Fibroblast of villous mesenchyme (primary cell): ENCODE measurements at places on chromosomes 16 and 17. TPM values are rescaled to one million over a fixed set of nuclear protein-coding genes. Genes with fewer than 3 reads are reported as not detected.

GRCh38 chr17:69856946-69857345 lies 218.1 kb upstream of the KCNJ16 start:
- no peak for DNase-seq

DNA sequence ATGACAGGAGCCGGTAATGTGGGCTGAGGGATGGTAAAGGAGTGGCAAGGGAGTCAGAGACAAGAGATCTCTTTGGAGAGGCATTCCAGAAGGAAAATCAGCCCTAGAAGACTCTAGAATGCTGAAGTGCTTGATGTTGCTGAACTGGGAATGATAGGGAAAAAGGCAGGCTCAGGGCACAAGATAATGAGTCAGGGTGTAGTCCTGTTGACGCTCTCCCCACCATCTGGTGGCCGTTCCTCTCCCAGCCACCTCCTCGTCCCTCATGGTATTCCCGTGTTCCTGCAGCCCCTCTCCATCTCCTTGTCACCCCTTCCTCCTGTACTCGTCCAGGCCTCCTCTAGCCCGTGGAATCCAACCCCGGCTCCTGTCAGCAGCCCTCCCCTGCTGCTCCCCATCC lies 11.1 kb upstream of the ALDOA start:
- no peak for DNase-seq

DNA sequence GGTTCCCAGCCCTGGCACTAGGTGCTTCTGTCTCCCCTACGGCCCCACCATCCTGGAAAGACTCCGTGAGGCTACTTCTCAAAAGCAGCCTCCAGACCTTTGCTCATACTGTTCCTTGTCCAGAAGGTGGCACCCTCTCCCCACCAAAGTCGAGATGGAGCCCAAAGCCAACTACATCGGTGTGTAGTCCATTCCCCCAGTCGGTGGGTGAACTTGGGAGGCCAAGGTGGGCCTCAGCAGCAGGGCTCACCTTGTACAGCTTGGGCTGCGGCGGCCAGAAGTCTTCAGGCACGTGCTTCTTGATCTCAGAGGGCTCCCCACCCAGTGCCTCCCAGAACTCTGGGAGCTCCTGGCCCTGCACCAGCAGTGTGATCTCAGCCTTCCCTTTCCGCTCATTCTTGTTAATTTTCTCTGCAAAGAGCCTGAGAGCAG lies 10.2 kb downstream of the FLII start:
- DNase-seq, result peak; percentile 71

GRCh38 chr16:6266703-6267102 lies 1065.9 kb upstream of the RBFOX1 start:
- no peak for DNase-seq

DOC2B gene
- not detected in 2 replicates for total RNA-seq

CMTM2 gene
- not detected in 2 replicates for total RNA-seq

DNA sequence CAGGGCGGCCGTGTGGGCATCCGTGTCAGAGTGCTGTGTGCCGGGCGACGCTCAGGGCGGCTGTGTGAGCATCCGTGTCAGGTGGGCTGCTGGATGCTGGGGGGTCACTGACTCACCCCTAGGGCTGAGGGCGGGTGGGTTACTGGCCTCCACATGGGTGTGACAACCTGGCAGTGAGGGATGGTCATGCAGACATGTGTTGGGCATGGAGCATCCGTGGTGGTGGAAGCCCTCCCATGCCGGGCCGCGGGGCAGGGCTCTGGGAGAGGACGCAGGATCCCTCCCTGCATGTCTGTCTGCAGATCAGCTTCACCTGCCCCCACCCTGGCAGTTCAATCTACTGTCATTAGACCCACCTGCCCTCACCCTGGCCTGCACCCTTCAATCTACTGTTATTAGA lies 56.3 kb downstream of the METRNL start:
- DNase-seq, result no peak

DNA sequence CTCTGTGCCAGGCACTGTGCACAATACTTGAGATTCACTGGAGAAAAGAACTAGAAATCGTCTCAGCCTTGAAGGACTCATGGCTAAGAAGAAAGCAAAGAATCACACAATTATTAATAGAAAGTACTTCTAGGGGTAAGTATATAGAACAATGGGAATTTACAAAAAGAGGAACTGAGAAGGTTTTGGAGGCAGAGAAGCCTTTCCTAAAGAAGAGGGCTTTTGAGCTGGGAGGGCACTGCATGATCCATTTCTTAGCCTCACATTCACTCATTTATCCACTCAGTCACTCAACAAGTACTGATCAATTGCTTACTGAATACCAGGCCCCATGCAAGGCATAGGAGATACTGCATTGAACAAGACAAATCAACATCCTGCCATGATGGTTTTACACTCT lies 113.5 kb downstream of the TMEM114 start:
- DNase-seq, result no peak

- DNase-seq, result no peak
Observed at GRCh38 chr17:17231621-17232302, 5.2 kb downstream of the FLCN start.

DNA sequence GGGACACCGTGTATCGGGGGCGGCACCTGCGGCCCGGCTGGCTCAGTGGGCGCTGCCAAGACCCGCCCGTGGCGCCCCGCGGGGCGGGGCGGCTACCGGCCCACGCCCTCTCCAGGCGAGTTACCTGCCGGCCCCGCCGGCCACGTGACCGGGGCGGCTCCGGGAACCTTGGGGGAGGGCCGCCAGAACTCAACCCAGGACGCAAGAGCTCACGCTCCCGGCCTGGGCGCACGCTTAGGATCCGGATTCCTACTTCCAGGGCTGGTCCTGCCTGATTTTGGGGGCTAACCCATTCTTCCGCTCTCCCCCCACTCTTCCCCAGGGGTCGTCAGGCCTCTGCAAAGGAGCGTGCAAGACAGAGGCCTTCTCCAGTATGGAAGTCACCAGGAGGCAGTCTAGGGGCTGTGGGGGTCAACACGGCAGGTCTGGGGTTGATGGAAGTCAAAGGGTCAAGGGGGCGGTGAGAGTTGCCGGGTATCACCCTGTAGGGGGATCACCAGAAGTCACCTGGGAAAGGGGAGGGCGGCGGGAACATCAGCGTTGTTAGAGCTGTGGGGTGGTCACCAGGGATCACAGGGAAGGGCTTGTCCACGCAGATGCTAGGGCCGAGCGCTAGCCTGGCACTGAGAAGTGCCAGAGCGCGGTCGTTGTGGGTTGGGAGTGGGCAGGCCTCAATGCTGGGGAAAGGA lies 354 bp upstream of the ESRP2 start:
- no peak for DNase-seq

DNA sequence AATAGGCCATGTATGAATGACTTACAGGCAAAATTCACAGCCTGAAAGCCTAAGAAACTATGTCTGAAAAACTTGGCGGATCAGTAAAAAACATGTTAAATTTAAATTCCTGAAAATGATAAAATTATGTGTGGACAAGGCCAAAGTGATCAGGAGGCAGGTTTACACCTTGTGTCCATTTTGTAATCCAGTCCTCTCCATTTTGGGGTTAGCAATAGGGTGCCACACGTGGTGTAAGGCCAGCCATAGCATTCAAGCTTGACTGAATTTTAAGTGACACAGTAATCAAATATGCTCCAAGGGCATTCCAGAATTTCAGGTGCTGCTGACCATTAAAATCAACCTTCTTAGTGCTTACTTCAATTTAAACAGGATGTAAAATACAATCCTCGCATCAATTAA lies 2.7 kb downstream of the RNF43 start:
- no peak for DNase-seq

DNA sequence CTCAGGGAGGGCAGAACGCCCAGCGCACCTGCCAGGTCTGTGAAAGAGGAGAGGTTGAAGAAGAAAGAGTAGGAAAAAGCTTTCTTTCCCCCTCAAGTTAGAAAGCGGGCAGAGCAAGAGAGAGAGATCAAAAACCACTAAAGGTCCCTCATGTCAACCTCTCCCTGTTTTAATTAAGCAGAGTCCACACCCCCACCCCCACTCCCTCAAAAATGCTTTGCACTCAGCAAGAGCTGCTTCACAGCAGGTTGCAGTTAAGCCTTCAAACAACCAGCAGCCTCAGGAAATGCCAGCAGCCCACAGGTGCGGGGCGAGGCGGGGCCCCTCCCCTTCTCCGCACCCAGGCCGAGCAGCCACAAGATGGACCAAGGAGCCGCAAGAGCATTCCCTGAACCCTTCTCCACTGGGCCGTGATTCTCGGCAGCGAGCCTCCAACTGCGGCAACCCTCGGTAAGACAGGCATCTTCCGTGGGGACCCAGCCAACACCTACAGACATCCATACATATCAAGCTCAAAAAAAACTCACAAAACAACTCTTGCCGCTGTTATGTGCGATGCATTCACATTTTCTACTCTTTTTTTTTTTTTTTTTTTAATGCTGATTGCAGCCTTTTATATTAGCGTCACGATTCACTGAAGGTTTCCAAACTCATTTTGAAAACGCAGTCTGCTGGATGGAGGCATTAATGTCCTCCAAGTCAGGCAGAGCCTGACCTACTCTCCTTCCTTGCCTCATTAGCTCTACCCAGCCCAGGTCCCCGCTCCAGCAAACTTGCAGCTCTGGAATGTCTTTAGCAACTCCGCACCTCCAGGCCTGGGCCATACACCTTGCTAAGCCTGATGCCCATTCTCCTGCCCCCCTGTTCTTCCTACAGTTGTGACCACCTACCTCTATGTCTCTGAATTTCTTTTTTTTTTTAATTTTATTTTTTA lies 66.1 kb downstream of the AXIN2 start:
- DNase-seq, result no peak
